ENCODE measurements at places on chromosomes 3 and 15.

DNA sequence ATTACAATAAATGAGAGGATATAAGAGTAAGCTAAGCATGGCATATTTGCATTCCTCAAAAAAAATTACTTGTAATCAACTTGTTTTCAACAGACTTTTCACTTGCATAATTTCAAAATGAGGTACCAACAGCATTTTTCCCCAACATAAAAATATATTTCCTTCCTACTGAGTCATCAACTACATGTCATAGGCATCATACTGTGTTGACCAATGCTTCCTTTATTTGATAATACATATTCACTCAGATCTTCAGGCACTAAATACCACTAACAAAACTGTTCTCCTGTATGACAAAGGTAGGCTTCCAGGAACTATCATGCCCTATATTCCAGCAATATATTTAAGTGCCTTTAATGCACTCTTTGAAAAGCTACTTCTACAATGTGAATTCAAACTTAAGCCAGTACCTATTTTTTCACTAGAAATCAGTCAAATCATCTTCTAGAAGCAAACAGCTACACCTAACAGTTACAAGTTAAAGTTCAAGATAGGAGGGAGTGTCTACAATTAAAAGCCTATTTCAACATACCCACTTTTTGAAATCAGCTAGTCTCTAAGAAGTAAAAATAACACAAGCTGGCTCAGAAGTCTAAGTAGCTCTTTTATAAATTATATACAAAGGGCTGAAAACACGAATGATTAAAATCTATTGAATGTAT lies 11.3 kb downstream of the ADAM10 start:
- no peak for DNase-seq

DNA sequence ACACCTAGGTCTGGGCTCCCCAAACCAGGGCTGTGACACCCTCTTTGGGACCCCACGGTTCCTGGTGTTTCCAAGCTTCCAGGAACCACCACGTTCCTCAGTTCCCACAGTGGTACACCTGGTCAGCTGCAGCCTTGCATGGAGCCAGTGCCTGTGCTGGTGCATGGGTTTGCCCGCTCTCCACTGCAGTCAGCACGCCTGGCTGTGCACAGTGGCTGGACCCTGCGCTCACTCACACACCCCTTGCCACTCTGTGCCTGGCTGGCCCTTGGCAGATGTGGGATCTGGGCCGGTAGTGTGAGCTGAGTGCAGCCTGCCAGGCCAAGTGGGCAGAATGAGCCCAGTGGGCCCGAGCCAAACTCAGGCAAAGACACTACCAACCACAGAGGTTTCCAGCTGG lies 48.8 kb downstream of the TCAIM start:
- no peak for DNase-seq

- no peak for DNase-seq
Measured at GRCh38 chr3:66498687-66499621, 1.9 kb downstream of the LRIG1 start.

- no peak for DNase-seq
Measured at GRCh38 chr15:55222588-55222987, 25.8 kb upstream of the RSL24D1 start.

GRCh38 chr3:127289706-127290575 lies 2.1 kb upstream of the PRR20G start:
- no peak for DNase-seq

GRCh38 chr3:13704174-13704573 lies 155.2 kb downstream of the FBLN2 start:
- DNase-seq: no peak

GRCh38 chr3:143354342-143354741 lies 234.8 kb downstream of the CHST2 start:
- DNase-seq: no peak

GRCh38 chr3:120560304-120561250 lies 35.6 kb upstream of the NDUFB4 start:
- DNase-seq: no peak

GRCh38 chr3:181773921-181774320 lies 62.2 kb downstream of the SOX2 start:
- no peak for DNase-seq

- DNase-seq: no peak
Measured at GRCh38 chr3:81352867-81353266, 408.6 kb downstream of the GBE1 start.

DNA sequence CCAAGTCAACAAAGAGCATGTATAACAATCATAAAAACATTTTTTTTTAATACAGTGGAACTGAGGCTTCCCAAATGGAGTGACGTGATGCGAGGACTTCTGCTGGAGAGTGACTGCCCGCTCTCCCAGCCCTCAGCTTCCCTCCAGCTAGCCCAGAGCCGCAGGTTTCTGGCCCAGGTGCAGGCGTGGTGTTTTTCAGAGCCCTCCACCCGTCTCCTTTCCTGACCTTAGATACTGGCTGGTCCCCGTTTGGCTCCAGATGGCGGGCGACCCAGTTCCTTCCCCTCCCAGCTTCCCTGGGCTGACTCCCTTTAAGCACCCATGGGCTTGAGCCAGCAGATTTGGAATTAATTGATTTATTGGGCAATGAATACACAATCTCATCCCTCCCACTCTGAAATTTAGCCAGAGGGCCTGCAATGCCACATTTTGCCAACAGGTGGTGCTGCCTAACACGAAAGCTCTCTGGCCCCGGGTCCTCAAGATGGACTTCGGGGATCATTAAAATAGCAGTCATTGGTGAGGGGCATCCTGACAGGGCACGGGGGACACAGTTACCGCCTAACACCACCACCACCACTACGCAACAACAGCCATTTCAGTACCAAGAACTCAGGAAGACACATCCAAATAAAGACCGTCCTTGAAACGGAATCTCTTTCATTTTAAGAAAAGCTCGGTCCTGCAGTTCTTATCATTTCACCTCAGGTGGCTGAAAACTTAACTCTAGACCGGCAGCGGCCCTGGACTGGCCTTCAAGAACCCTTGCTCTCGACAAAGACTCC lies 47.5 kb upstream of the MUC4 start:
- DNase-seq: no peak

- DNase-seq: no peak
Measured at GRCh38 chr15:90042356-90042755, 41.2 kb downstream of the ZNF710 start.

DNA sequence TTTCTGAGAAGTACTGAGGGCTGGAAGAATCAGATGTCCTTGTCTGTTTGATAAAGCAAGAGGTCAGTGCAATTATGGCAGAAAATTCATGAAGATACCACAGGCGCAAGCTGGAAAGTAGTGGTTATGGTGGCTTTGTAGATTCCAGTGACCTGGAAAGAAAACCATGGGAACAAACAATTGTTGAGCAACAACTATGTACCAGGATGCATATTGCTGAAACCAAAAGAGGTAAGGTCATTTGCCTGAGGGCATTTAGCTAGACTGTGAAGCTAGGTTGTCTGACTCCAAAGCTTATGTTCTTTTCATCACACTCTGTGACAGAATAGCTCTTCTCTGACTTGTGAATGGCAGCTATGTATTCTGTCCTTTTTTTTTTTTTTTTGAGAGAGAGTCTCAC lies 74.0 kb downstream of the B3GALNT1 start:
- no peak for DNase-seq

DNA sequence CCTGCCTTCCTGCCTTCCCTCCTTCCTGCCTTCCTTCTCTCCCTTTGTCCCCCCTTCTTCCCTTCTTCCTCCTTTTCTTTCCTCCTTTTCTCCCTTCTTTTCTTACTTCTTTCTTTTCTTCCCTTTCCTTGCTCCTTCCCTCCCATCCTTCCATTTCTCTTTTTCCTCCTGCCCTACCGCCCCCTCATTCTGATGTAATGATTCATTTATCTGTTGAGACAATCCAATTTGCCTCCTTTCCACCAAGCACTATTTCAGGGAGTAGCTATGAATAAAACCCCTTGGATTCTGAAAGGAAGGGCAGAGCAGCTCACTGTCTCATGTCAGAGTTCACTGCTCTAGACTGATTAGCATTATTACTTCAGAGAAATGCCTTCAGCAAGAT lies 462.6 kb downstream of the PDCD6IP start:
- no peak for DNase-seq

- no peak for DNase-seq
Measured at GRCh38 chr3:171286580-171287249, 173.5 kb downstream of the TNIK start.

GRCh38 chr3:7876741-7877297 lies 624.8 kb upstream of the LMCD1 start:
- no peak for DNase-seq

DNA sequence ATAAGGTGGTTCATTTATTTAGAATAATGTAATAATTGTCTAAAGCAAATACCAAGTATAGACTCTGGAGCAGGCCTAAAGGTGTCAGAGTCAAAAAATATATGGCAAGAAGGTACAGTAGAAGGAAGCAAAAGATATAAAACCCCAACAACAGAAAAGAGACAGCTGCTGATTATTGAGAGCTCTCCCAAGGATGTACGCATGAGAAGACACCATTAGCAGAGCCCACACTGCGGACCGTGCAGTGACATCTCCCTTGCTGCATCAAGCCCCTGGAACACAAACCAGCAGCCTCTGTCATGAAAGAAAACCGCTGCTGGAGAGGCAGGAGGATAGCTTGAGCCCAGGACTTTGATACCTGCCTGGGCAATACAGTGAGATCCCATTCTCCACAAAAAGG lies 18.0 kb upstream of the SLC6A20 start:
- DNase-seq: no peak

DNA sequence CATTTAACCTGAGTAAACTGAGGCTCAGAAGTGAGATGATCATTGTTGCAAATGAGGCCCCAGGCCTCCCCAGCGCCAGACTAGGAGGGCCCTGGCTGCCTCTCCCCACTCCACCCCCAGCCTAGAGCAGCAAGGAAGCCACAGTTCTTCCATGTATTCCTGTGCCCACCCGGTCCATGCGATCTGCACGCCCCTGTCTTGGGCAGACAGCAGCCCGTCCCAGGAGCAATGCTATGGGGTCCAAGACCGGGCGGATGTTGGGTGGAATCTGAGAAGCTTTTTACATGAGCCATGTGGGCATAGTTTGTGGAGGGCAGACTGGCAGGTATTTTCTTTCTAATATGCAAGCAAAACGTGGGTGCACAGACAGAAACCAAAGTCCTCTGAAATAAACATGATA lies 15.1 kb downstream of the SH2D7 start:
- DNase-seq: no peak

DNA sequence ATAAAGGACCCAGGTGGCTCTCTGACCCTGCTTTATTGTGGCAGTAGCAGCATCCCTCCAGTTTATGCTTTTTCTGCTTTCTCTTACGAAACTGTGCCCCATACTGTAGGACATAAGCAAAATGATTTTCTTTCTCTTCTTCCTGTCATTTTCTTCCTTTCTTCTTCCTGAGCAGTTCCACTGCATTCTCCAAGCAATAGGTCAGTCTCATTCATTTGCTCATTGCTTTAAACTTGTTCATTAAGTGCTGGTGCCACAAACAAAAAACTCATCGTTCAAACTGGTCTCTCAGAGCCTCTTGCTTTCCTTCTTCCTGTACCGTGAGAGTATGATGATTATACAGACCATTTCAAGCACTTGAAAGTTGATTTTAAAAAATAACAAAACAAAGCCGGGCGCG lies 66.8 kb downstream of the PDE8A start:
- DNase-seq: no peak

DNA sequence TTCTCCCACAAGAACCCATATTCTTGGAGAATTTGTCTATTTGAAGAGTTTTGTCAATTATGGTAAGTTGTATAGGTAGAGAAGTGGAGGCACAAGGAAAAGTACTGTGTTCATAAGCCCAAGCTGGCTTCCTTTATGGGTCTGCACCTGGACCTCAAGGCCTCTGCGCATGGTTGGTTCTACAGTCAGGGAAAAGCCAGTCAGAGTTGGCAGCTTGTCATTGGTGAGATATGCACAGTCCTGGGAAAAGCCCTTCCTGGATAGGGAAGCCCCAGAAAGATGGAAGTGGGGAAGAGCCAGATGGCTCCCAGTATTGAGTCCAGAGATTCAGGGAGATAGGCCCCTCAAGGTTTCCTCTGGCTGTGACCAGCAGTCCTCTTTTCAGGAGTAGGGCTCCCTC lies 15.8 kb downstream of the BOC start:
- DNase-seq: no peak

DNA sequence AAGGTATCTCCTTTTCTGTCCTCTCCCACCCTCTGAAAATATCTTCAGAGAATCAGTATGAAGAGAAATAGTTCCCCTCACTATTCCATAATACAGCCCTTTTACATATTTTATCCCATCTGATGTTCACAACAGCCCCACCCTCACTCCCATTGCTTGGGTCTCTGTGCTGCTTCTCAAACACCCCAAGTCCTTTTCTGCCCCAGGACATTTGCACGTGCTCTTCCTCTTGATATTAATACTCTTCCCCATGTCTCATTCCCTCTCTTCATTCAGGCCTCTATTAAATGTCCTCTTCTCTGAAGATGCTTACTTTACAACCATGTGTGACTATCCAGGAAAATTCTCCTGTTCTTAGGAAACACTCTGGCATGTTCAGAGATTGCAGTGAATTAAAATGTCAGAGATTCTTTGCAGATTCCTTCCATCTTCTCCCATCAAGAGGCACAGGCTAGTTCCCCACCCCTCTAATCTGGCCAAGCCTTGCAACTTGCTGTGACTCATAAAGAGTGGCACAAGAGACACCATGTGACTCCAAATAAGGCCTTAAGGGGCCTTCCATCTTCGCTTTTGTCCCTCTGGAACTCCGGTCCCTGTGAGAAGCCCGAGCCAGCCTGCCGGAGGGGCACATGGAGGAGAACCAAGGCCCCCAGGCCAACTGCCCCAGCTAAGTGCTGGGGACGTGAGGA lies 128.5 kb downstream of the CHSY1 start:
- DNase-seq: no peak

DNA sequence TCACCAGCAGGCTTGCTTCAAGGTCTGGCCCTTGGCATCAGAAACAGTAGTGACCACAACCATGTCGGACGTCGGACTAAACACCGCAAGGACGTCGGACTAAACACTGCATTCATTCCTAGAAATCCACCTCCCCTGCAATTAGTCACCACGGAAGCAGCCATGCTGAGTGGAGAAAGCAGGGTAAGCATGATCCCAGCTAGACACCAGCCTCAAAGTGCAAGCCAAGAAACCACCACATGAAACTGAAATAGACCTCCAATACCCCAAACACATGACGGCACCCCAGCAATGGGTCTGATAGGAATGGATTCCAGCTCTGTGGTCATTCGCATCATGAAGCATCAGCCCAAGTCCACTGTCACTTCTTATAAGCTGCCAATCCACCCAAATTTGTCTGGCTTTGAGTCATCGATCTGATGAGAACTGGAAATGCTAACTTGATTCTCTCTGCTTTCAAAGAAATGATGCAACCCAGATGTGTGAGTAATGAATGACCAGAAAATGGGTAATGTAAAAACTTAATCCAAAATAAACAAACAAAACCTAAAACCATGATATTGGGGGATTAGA lies 348.3 kb upstream of the TMCO5A start:
- DNase-seq: no peak

- DNase-seq: no peak
Measured at GRCh38 chr3:167450675-167451074, 23.2 kb downstream of the SERPINI2 start.

DNA sequence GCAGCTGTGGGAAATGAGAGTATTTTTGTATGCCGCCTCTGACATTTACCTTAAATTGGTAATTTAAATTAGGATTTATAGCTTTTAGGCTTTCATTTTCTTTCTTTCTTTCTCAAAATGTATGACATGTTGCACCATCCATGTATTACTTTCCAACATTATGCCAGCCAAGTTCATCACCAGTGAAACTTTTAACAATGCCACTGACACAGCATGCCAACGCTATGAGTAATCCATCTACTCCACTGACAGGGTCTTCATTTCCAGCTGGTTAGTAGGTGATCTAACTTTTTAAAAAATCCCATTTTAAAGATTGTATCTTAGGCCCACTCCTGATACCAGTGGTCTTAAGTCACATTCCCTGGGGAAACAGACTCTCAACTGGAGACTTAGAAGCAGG lies 21.8 kb upstream of the CLDN16 start:
- no peak for DNase-seq

- no peak for DNase-seq
Measured at GRCh38 chr3:108089579-108089978, 1.3 kb downstream of the CD47 start.

Data from NCI-H187 treated with DMSO at 0.1 percent for 48 hours (cell line).